Subcutaneous preadipocyte (primary cell): ENCODE measurements at places on chromosomes 16 and 17. TPM values are rescaled to one million over a fixed set of nuclear protein-coding genes. Genes with fewer than 3 reads are reported as not detected.

OTOP3 gene
- total RNA-seq: not detected in 2 replicates

TEDC2 gene
- 6.2 and 12.1 TPM in 2 replicates for total RNA-seq

TP53TG3C gene
- under 0.01 TPM in 2 replicates for total RNA-seq

SNAI3 gene
- not detected in 2 replicates for total RNA-seq

SULT1A2 gene
- total RNA-seq: not detected in 2 replicates

CFAP97D1 gene
- total RNA-seq: under 0.01 TPM in 2 replicates

TOP2A gene
- 90.4 and 113 TPM in 2 replicates for total RNA-seq

PRR15L gene
- not detected in 2 replicates for total RNA-seq

ATP2A1 gene
- 0.20 and 0.37 TPM in 2 replicates for total RNA-seq

OMG gene
- total RNA-seq: 0.73 and 1.8 TPM in 2 replicates

SLC35G6 gene
- total RNA-seq: not detected in 2 replicates

AOC3 gene
- total RNA-seq: 0.20 and 0.37 TPM in 2 replicates

IRF8 gene
- total RNA-seq: not detected in 2 replicates

TMC5 gene
- under 0.01 TPM in 1 of 2 replicates, not detected in the other for total RNA-seq

PSMC3IP gene
- total RNA-seq: 5.1 and 8.0 TPM in 2 replicates

GLG1 gene
- 95.5 and 144 TPM in 2 replicates for total RNA-seq

FOXL1 gene
- 14.0 and 32.6 TPM in 2 replicates for total RNA-seq

KRT36 gene
- not detected in 2 replicates for total RNA-seq

ITGAX gene
- 1.8 and 4.1 TPM in 2 replicates for total RNA-seq

CALCOCO2 gene
- total RNA-seq: 61.8 and 64.3 TPM in 2 replicates

SYCE1L gene
- total RNA-seq: not detected in 2 replicates

ZCCHC14 gene
- total RNA-seq: 11.8 and 13.7 TPM in 2 replicates

CNGB1 gene
- total RNA-seq: not detected in 2 replicates

ENO3 gene
- 1.1 and 1.6 TPM in 2 replicates for total RNA-seq

KCTD5 gene
- total RNA-seq: 15.8 and 21.7 TPM in 2 replicates

CCDC200 gene
- 0.37 TPM in 1 of 2 replicates, not detected in the other for total RNA-seq

RPS2 gene
- total RNA-seq: 1,799 and 3,882 TPM in 2 replicates

GSG1L2 gene
- total RNA-seq: not detected in 2 replicates

KRTAP9-8 gene
- total RNA-seq: not detected in 2 replicates

LGALS9B gene
- total RNA-seq: not detected in 2 replicates

NDEL1 gene
- 39.3 and 53.2 TPM in 2 replicates for total RNA-seq

ZBTB4 gene
- 19.1 and 19.5 TPM in 2 replicates for total RNA-seq

RAP1GAP2 gene
- 3.3 and 5.3 TPM in 2 replicates for total RNA-seq

ATP2C2 gene
- under 0.01 TPM in 1 of 2 replicates, not detected in the other for total RNA-seq

EMP2 gene
- total RNA-seq: 25.0 and 29.5 TPM in 2 replicates

BAIAP2 gene
- total RNA-seq: 26.0 and 32.3 TPM in 2 replicates

CHST5 gene
- 0.20 and 0.73 TPM in 2 replicates for total RNA-seq

CCDC144A gene
- 0.59 and 2.2 TPM in 2 replicates for total RNA-seq

TMEM220 gene
- 0.59 and 1.1 TPM in 2 replicates for total RNA-seq

SMIM36 gene
- total RNA-seq: not detected in 2 replicates

MILR1 gene
- 25.0 and 29.0 TPM in 2 replicates for total RNA-seq

MEIOB gene
- total RNA-seq: not detected in 2 replicates

PROCA1 gene
- 1.4 and 1.8 TPM in 2 replicates for total RNA-seq

CACNG5 gene
- not detected in 2 replicates for total RNA-seq

VTN gene
- total RNA-seq: not detected in 2 replicates

USP7 gene
- total RNA-seq: 37.1 and 57.7 TPM in 2 replicates

KCNG4 gene
- not detected in 2 replicates for total RNA-seq

C1QTNF8 gene
- total RNA-seq: not detected in 2 replicates

AARSD1 gene
- total RNA-seq: 14.3 and 15.2 TPM in 2 replicates

TMC6 gene
- total RNA-seq: 2.7 TPM in 1 of 2 replicates, not detected in the other
